ENCODE measurements at places on chromosomes 4 and X.

DNA sequence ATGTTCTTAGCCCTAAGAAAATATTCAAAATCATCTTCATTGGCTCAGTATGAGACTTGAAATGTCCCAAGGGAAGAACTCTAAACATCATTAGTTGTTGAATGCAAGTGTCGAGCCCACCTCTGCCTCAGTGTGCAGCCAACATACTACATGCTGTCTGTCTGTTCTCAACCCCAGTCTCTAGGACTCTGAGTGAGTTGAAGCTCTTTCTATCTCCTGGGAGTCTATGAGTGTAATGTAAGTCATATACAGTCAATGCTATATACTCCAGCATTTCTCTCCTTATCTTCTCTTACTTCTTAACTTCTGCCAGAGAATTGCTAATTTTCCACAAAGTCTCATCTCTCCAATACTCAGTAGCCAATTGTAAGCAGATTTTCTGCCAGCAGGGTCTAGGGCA is 61.3 kb downstream of the SPATA18 start:
- DNase-seq: no peak

GRCh38 chr4:147299205-147299604 is 181.7 kb upstream of the EDNRA start:
- no peak for DNase-seq

DNA sequence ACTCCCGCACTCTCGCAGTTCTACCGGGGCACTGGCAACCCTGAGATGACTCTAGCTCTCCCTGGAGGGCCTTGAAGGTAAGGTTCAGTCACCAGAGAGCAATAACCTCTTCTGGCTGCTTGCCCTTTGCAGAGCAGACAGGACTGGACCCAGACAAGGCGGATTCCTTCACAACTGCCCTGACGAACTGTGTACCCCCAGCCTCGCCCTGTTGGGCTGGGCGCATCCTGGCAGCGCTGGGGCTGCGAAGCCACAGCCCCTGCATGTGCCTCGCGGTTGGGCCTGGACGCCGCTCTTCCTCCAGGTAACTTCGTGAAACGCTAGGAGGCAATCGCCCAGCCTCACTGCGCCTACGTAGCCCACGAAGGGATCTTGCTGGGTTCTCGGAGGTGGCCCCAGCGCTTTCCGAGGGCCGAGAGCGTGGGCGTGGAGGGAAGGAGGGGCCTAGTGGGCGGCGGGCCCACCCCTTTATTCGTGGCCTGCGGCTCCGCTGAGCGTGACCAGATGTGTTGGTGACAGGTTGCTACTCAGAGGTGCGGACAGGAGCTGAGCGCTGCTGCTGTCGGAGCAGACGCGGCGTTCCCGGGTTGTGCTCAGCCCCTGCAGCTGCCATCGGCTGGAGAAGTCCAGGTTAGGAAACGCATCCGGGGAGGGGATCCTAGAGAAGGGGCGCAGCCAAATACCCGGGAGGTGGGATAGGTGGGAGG is 1.9 kb upstream of the MAMLD1 start:
- no peak for DNase-seq

- no peak for DNase-seq
These were observed 11.3 kb upstream of the ANOS1 start for GRCh38 chrX:8743126-8743732.

DNA sequence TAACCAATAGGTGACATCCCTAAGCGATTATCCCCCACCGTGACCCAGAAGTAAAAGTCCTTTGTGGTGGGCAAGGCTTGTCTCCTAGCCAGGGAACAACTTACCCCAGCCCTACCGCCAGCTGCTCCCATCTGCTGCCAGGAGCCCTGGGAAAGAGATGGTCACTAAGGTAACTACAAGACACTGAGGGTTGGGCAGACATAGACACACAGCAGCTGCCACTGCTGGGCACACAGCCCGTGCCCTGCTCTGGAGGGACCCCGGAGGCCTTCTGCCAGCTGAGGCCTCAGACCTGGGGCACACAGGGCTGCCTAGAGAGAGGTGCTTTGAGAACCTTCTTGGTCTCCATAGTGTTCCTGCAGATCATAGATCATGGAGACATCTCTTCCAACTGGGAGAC is 53.0 kb upstream of the PROM1 start:
- DNase-seq: no peak
